Thymus (tissue), 14 donors: ENCODE measurements at places on chromosomes 6 and 20. TPM values are rescaled to one million over a fixed set of nuclear protein-coding genes. Genes with fewer than 3 reads are reported as not detected.

DNA sequence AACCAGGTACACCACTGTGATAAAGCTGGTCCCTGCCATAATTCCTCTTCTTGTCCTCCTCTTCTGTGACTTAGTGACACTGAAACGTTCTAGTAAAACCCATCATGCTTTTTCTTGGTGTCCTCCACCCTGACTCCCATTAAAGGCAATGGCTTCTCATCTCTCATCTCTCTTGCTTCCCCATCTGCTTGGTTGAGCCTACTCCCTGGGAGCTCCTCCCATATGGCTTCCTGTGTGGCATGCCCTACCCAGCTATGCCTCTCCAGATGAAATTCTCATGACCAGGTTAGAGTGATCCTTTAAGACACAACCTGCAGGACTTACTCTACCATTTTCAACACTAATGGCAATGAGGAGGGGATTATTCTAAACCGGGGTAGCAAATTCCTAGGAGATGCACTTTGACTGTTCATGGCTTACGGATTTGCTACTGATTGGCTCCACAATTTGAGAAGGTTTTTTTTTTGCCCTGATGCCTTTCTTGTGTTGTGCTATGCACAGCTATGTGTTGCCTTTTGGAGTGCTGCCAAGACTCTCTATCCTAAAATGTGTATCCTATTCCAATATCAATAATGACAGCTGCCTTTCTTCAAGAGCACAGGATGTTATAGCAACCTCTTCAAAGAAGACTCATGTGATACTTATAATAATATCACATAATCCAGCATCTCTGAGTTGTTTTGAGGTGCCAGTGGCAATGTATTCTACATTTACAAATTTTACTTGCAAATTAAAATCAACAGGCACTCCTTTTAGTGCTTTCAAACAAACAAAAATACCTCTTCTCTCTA, 6.1 kb downstream of the SIRPG start:
- no peak overlapping the region for H3K4me3 ChIP-seq
- peaks cover 10% of the 10 kb centered on the region for H3K4me1 ChIP-seq
- DNase-seq, result no peak
- no peak overlapping the region for H3K27ac ChIP-seq

DNA sequence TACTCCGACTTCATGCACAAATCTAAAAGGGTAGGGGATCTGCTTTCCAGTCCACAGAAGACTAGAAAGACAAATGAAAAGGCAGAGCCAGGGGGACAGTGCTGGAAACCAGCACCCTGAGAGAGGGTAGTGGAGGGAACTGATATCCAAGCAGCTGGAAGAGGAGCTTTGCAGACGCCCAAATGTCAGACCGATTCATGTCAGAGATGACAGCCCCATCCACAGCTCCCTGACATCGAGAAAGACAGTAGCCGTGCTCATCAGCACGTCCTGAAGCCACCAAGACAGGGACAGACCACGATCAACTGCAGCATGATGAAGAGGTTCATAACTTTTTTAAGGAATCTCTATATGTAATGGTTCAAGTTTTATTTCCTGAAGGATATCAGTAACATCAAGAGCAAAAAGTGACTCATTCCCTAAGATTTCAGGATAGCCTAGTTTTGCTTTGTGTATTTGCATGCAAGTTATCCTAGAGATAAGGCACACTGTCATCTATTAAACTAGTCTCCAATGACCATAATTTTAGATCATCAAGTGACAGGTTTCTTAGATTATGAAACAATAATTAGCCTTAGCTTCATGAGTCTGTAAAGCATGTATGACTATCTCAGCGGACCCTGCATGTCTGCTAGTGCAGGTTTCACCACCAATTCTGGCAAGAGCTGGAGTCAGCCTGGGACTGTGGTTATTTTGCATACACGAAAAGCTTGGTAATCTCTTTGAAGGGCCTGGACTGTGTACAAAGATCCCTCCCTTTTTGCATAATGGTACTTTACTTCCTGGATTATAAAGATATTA, 43.0 kb downstream of the PRDM1 start:
- no peak overlapping the region for H3K27ac ChIP-seq
- DNase-seq, result no peak
- H3K4me3 ChIP-seq, result no peak overlapping the region
- no peaks in the 10 kb centered on the region for H3K4me1 ChIP-seq

DNA sequence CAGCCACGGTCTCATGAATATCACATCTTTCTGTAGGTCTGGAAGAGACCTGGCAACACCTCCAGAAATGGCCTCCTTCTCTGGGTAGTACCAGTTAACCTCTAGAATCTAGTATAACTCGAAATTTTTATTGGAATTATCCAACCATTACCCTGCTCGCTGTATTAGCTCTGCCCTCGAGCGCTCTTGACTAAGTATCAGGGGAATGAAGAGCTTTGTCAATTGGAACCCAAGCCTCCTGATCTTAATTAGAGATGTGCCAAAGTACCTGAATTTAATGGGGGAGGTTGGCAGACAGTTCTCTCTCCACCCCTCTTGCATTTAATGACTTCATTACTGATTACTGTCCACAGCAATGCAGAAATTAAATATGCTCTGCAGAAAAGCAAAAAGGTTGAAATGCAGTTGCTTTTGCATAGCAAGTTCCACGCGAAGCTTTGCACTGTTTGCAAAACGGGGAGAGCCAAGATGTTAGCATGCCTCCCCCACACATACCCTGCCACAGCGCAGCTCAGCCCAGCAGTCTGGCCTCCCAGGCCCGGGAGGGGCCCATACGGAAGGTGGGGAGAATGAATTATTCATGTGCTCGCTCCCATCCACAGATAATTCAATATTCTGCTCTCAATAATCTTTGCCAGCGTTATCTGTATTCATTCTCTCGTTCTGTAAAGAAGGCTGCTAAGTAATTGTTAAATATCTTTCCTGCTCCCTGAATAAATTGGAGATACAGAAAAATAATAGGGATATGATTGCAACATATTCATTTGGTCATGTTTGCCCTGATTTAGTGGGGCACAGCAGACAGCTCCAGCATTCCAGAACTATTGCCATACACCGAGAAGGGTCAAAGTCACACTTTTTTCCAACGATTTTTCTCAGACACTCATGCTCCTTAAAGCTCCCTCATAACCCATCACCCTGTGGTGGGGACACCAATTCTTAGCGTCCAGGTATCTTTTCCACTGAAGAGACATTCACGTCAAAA, 305.8 kb downstream of the CDH26 start:
- DNase-seq, result no peak
- peaks cover 5% of the 10 kb centered on the region for H3K36me3 ChIP-seq
- no peak overlapping the region for H3K4me3 ChIP-seq
- no peak overlapping the region for H3K27ac ChIP-seq
- H3K4me1 ChIP-seq, result peaks cover 71% of the 10 kb centered on the region
- no peaks in the 10 kb centered on the region for H3K27me3 ChIP-seq

- no peak overlapping the region for H3K27ac ChIP-seq
- H3K4me1 ChIP-seq, result no peaks in the 10 kb centered on the region
- no peaks in the 10 kb centered on the region for H3K36me3 ChIP-seq
- H3K4me3 ChIP-seq, result no peak overlapping the region
- no peaks in the 10 kb centered on the region for H3K27me3 ChIP-seq
These were observed 40.8 kb upstream of the ATXN1 start for GRCh38 chr6:16802071-16802470.

- no peaks in the 10 kb centered on the region for H3K4me1 ChIP-seq
- no peak overlapping the region for H3K27ac ChIP-seq
- no peak for DNase-seq
- H3K4me3 ChIP-seq, result no peak overlapping the region
These were observed 329.5 kb upstream of the KHDRBS2 start for GRCh38 chr6:62615366-62616015.

GRCh38 chr6:33579828-33580714, at the start of gene BAK1:
Gene BAK1 (minus strand): TSS chr6:33580276. CDS start chr6:33577604, 2,672 bp downstream.
- H3K4me1 ChIP-seq, result peaks cover 13% of the 10 kb centered on the region
- peak within 1 kb of the TSS; percentile 70 for H3K4me3 ChIP-seq
- peak; percentile 79 for DNase-seq
- H3K36me3 ChIP-seq, result peaks cover 22% of the 10 kb centered on the region
- H3K27me3 ChIP-seq, result no peaks in the 10 kb centered on the region

- peaks cover 8% of the 10 kb centered on the region for H3K4me1 ChIP-seq
- no peaks in the 10 kb centered on the region for H3K27me3 ChIP-seq
- no peak overlapping the region for H3K4me3 ChIP-seq
- peaks cover 5% of the 10 kb centered on the region for H3K36me3 ChIP-seq
These were observed 78.4 kb downstream of the FYN start for GRCh38 chr6:111794727-111795452.

GRCh38 chr6:15472621-15473020, 190.2 kb downstream of the DTNBP1 start:
- DNase-seq, result no peak
- peaks cover 24% of the 10 kb centered on the region for H3K4me1 ChIP-seq
- no peak overlapping the region for H3K27ac ChIP-seq
- H3K36me3 ChIP-seq, result peaks cover 52% of the 10 kb centered on the region
- H3K4me3 ChIP-seq, result no peak overlapping the region

GRCh38 chr6:33839399-33840047, 35.7 kb upstream of the MLN start:
- H3K27me3 ChIP-seq, result peaks cover 2% of the 10 kb centered on the region
- no peak overlapping the region for H3K27ac ChIP-seq
- no peak for DNase-seq
- H3K4me1 ChIP-seq, result peaks cover 20% of the 10 kb centered on the region

DNA sequence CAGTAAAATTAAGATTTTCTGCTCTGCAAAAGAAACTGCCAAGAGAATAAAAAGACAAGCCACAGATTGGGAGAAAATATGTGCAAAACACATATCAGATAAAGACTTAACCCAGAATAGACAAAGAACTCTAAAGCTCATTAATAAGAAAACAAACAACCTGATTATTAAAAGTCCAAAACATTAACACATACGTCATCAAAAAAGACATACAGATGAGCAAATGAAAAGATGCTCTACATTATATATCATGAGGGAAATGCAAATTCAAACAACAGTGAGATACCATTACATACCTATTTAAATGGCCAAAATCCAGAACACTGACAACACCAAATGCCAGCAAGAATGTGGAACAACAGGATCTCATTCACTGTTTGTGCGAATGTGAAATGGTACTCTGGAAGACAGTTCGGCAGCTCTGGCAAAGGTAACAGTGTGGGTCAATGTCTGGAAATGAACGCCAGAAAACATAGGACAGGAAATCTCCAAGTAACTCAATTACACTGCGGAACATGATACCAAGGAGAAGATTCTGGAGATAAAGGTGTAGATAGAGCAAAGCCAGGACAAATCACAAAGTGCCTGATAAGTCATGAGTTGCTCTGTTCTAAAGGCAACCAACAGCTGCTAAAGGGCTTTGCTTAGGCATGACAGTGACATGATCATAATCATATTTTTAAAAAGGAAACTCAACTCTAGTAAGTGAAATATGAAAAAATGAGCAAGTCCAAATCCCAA, 96.8 kb downstream of the PDE10A start:
- H3K4me3 ChIP-seq, result no peak overlapping the region
- no peak for DNase-seq
- H3K27me3 ChIP-seq, result no peaks in the 10 kb centered on the region
- H3K36me3 ChIP-seq, result no peaks in the 10 kb centered on the region
- H3K27ac ChIP-seq, result no peak overlapping the region
- no peaks in the 10 kb centered on the region for H3K4me1 ChIP-seq

- no peaks in the 10 kb centered on the region for H3K27me3 ChIP-seq
- no peak overlapping the region for H3K27ac ChIP-seq
- H3K4me1 ChIP-seq, result no peaks in the 10 kb centered on the region
- no peak overlapping the region for H3K4me3 ChIP-seq
- no peaks in the 10 kb centered on the region for H3K36me3 ChIP-seq
- no peak for DNase-seq
These were observed 47.0 kb downstream of the COL19A1 start for GRCh38 chr6:69913361-69913760.

GRCh38 chr6:161220346-161220745, 53.5 kb downstream of the AGPAT4 start:
- no peaks in the 10 kb centered on the region for H3K36me3 ChIP-seq
- H3K4me1 ChIP-seq, result no peaks in the 10 kb centered on the region
- H3K27ac ChIP-seq, result no peak overlapping the region
- H3K4me3 ChIP-seq, result no peak overlapping the region
- no peak for DNase-seq

DNA sequence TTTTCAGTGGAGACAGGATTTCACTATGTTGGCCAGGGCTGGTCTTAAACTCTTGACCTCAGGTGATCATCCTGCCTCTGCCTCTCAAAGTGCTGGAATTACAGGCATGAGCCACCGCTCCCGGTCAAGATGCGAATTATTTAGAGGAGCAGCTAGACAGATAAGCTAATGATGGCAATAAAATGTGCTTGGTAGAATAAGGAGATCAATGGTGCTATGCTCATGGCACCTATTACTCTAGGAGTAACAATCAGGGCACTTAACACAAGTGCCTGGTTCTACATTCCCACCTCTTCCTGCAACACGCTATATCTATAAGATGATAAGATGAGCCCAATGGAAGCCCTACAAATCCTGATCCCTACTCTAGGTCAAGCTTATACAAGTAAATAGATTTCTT, 61.4 kb upstream of the LOC128125822 start:
- H3K36me3 ChIP-seq, result no peaks in the 10 kb centered on the region
- H3K27ac ChIP-seq, result no peak overlapping the region
- no peak for DNase-seq
- no peak overlapping the region for H3K4me3 ChIP-seq

DNA sequence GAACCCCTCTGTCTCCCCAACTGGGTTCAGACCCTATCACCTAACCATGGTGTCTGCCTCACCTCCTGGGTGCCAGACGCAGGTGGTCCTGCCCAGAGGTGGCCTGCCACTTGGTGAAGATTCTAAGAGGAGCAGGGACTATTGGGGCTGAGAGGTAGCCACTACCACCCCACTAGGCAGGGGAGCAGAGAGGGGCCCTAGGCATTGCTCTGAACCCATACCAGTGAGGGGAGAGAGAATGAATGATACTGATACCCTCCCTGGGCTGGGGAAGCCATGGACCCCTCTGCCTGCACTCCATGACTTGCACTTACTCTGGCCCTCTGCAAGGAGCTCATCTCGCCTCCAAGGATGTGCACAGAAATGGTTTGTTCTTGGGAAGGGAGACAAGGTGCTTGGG, 31.7 kb upstream of the SPDEF start:
- H3K36me3 ChIP-seq, result peaks cover 19% of the 10 kb centered on the region
- no peaks in the 10 kb centered on the region for H3K27me3 ChIP-seq
- DNase-seq, result no peak
- peaks cover 6% of the 10 kb centered on the region for H3K4me1 ChIP-seq

- H3K36me3 ChIP-seq, result no peaks in the 10 kb centered on the region
- no peaks in the 10 kb centered on the region for H3K27me3 ChIP-seq
- no peak overlapping the region for H3K27ac ChIP-seq
- H3K4me3 ChIP-seq, result no peak overlapping the region
These were observed 43.4 kb downstream of the SLC22A3 start for GRCh38 chr6:160391419-160392116.

ETV7 gene
- polyA plus RNA-seq, result 5.5 TPM

PSORS1C2 gene
- polyA plus RNA-seq, result 16.4 TPM

DTNBP1 gene
- 29.7 TPM for polyA plus RNA-seq

SLC22A7 gene
- polyA plus RNA-seq, result 0.16 TPM

HTR1E gene
- polyA plus RNA-seq, result not detected

CCN5 gene
- polyA plus RNA-seq, result 3.5 TPM
